Kidney (tissue), 22 donors: ENCODE measurements at places on chromosomes 16 and 17. TPM values are rescaled to one million over a fixed set of nuclear protein-coding genes. Genes with fewer than 3 reads are reported as not detected.

The TMEM238L gene
- 0.47 TPM for total RNA-seq

The ITGA2B gene
- total RNA-seq = 1.7 TPM

The BCL6B gene
- 33.3 TPM for total RNA-seq

The KCNH4 gene
- total RNA-seq = 0.35 TPM

The PDIA2 gene
- not detected for total RNA-seq

The ACSM2A gene
- 59.3 TPM for total RNA-seq

The PHOSPHO1 gene
- total RNA-seq = 0.22 TPM

The TNFSF13 gene
- total RNA-seq = 99.2 TPM

The WNT9B gene
- total RNA-seq = 5.3 TPM

The LYRM1 gene
- 31.7 TPM for total RNA-seq

The RASD1 gene
- 147 TPM for total RNA-seq

The ADAD2 gene
- total RNA-seq = 0.72 TPM

The RNF227 gene
- total RNA-seq = 2.5 TPM

The KRT39 gene
- not detected for total RNA-seq

The CDH13 gene
- total RNA-seq = 13.8 TPM

The CDYL2 gene
- total RNA-seq = 27.3 TPM

The GPATCH8 gene
- 47.0 TPM for total RNA-seq

The HDAC5 gene
- total RNA-seq = 35.6 TPM

The SNTB2 gene
- 45.1 TPM for total RNA-seq

The FOXJ1 gene
- 6.8 TPM for total RNA-seq

The CHD9NB gene
- total RNA-seq = 26.2 TPM

The CHAD gene
- total RNA-seq = 0.22 TPM

The SOCS3 gene
- total RNA-seq = 110 TPM

The IRX5 gene
- total RNA-seq = 22.3 TPM
